ENCODE measurements at places on chromosomes 11 and 22.

GRCh38 chr11:115676206-115676605, 172.0 kb upstream of the CADM1 start:
- no peak for DNase-seq

DNA sequence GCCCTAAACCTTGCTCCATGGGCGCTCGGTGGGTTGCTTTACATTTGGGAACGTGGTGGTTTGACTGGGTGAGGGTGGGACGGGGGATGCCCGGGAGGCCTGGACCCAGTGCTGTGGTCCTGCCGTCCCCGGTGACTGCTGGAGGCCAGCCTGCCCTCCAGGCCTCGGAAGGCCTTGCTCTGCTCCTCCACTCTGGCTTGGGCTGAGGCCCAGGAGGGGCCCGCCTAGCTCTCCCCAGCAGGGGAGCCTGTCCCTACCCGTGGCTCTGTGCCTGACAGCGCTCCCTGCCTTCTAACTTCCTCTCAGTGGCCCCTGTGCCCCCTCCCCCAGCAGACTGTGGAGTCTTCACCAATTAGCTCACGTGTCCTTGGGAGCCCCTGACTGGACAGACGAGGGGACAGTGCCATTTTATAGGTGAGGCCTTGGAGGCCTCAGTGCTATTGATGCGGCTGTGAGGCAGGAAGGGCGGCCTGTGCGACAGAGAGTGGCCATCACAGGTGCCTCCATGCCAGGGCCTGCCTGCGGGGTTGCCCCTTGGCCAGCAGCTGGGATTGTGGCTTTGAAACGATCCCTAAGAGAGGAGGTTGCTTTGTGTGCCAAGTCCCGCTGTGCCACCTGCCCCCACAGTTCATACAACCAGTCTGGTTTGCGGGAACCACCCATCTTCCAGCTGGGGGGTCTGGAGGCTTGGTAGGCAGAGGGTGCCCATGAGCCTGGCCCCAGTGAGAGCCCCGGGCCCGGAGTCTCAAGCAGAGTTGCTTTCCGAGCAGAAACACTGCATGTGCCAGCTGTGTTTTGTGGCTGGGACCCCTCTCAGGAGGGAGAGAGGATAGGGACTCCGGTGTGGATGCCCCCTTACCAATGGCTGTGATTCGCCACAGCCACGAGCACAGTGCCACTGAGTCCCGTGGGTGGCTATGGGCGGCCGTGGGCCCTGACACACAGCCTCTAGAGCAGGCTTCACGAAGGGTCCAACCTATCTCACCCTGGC, 17.7 kb downstream of the TPCN2 start:
- no peak for DNase-seq

DNA sequence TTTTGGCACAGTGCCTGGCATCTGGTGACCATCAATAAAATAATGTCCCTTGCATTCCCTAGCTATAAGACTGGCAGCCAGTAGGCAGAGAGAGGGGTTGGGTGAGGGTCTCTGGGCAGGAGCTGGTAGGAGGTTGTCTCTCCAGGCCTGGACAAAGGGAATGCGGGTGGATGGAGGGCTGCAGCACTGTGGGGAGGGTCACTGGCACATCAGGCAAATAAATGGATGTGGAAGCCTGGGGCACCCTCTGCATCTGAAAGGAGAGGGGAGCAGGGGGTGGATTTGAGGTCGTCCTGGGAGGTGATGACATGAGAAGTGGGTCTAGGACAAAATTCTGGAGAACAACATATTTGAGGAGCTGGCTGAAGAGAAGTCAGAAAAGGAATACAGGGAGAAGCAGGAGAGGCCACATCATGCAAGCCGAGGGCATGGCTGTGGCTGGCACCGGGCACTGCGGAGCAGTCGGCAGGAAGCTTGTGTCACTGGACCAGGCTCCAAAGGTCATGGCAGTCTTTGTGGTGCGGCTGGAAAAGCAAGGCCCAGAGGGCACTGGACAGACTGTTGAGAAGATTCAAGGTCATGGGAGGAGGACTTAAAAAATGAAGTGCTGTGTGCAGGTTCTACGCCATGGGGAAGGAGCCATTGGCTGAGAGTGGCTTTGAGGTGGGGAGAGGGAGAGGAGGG, 36.5 kb upstream of the THY1 start:
- no peak for DNase-seq

DNA sequence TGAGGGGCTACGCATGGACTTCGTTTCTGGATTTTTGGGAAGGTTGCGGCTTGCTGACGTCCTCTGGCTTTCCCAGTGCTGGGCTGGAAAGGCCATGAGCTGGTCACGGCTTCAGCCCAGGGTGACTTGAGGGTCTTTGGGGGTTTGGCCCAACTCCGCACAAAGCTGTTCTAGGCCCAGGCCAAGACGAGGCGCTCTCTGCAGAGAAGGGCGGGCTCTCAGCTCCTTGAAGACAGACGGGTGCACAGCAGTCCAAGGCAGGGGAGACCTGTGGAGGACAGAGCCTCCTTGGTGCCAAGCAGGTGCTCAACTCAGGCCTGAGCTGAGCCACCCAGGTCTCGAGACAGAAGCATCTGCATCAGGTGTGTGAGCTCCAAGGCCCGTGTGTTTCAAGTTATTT, 1003.7 kb downstream of the BRD1 start:
- DNase-seq: no peak

- no peak for DNase-seq
Observed at GRCh38 chr22:32058656-32059260, 15.7 kb downstream of the SLC5A1 start.

GRCh38 chr22:25492841-25493734, 71.4 kb upstream of the GRK3 start:
- DNase-seq: no peak

GRCh38 chr22:30996462-30996861, 27.4 kb downstream of the TUG1 start:
- DNase-seq: no peak

GRCh38 chr11:29061452-29061851, 953.3 kb downstream of the METTL15 start:
- no peak for DNase-seq

- no peak for DNase-seq
Observed at GRCh38 chr11:3052109-3052479, 5.1 kb downstream of the CARS1 start.

DNA sequence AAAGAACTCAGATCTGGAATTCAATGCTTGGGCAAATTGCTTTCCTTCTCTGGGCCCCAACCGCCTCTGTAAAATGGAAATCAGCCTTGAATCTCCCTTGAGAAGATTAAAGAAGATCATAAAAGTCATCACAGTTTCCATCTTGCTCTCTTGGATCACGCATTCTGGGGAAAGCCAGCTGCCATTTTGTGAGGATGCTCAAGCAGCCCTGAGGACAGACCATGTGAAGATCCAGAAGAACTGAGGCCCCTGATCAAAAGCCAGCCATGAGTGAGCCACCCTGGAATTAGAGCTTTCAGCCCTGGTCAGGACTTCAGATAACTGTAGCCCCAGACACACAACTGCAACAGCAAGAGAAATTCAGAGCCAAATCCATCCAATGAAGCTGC, 229.3 kb downstream of the MN1 start:
- no peak for DNase-seq

GRCh38 chr11:20458905-20459632, 71.6 kb downstream of the PRMT3 start:
- no peak for DNase-seq

DNA sequence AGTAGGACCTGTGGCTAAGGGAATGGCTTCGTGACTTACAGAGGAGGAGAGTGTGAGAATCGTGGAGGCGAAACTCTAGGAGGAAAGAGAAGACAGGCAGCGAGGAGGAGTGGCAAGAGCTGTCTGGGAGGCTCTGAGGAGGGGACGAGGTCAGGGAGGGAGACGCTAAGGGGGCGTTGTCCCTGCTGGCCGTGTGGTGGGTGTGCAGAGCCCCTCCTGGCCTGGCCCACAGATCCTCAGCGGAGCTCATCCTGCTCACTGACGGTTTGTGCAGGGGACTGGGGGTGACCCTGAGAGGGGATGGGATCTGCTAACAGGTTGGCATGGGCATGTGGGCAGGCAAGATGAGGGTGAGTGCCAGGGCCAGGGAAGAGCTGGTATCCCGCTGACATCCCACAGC, 56.5 kb upstream of the PRR5 start:
- no peak for DNase-seq

- no peak for DNase-seq
Observed at GRCh38 chr11:71165771-71166170, 86.6 kb downstream of the SHANK2 start.

DNA sequence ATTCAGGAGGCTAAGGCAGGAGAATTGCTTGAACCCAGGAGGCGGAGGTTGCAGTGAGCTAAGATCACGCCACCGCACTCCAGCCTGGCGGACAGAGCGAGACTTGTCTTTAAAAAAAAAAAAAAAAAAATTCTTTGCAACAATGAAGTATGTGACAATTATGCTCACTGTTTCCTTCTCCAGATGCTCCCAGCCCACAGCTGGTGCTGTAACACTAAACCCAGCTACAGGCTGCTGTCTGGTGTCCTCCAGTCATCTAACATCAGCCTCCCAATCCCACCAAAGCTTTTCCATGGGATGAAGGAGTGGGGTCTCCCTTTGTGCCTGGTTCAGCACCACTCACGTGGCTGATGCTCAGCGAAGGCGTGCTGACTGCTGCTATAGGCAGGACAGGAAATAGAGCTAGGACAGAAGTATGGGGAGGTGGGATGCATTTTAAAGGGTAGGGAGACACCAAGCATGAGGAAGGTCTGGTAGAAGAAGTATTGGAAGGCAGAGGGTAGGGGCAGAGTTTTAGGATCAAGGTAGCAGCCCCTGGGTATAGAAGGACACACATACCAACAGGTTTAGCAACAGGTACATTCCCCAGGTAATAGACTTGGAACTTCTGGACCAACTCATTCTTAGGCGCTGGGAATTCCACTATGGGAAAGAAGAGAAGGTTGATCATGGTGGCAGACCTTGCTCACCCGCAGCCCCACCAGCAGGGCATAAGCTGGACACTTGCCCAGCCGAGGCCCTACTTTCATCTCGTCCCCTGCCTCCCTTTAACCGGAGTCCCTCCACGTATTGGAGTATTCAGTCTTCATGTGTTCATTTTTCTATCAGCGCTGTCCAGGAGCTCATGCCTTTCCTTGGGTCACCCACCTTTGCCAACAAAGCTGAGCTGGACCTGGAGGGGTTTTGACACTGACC, 10.4 kb downstream of the SMPD1 start:
- no peak for DNase-seq

- peak; percentile 24 for DNase-seq
Observed at GRCh38 chr11:122365610-122366360, 249.8 kb upstream of the BLID start.

- no peak for DNase-seq
Observed at GRCh38 chr11:47961383-47961782, 19.0 kb upstream of the PTPRJ start.

GRCh38 chr11:17277024-17277584, 565 bp downstream of the NUCB2 start:
- DNase-seq: peak; percentile 50

DNA sequence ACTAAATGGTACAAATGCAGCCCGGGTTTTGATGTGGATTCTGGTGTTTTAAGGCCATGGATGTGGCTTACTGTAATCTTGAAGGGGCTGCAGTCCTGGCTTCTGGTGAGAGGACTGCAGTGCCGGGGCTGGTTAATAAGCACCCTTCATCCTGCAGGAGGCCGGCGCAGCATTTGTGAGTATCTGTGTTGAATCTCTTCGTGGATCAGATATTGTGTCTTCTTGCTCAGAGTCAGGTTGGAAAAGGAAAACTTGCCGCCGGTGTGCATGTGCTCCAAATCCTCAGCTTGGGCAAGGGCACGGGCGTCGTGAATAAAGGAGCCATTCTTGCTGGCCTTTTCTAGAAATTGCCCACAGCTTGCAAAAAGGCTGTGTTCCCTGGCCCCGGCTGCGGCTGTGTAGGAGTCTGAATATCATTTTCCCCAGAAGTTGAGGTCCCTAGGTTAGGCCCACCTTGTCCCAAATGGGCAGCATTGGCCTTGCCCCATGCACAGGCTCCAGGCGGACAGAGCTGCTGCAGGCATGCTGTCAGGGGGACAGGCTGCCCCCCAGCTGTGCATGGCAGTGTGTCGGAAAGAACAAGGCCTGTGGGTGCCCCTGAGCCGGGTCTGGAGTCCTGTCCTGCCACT, 28.9 kb upstream of the PARVB start:
- no peak for DNase-seq

DNA sequence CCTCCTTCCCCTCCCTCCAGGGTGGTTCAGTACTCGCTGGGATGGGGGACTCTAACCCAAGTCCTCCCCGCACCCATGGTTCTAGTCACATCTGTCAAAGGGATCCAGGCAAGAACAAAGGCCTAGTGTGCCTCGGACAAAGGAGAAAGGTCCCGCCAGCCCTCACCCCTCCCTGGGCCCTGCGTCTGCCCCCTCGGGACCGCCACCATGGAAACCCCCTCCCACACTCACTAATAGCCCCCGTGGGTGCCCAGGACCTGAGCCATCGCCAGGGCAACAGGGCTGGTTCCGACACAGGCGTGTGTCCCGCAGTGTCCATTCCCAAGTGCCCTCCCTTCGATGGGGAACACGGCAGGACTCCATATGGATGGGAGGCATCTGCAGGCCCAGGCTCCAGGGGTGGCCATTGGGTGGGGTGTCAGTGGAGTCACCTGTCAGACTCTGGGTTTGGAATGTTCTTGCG, 5.1 kb upstream of the CARNS1 start:
- no peak for DNase-seq

- DNase-seq: no peak
Observed at GRCh38 chr22:20488946-20489345, 6.6 kb downstream of the KLHL22 start.

GRCh38 chr11:7516475-7516874, 2.7 kb downstream of the PPFIBP2 start:
- DNase-seq: no peak

- DNase-seq: peak; percentile 19
Observed at GRCh38 chr11:120835601-120836228, 188.2 kb upstream of the TBCEL start.

DNA sequence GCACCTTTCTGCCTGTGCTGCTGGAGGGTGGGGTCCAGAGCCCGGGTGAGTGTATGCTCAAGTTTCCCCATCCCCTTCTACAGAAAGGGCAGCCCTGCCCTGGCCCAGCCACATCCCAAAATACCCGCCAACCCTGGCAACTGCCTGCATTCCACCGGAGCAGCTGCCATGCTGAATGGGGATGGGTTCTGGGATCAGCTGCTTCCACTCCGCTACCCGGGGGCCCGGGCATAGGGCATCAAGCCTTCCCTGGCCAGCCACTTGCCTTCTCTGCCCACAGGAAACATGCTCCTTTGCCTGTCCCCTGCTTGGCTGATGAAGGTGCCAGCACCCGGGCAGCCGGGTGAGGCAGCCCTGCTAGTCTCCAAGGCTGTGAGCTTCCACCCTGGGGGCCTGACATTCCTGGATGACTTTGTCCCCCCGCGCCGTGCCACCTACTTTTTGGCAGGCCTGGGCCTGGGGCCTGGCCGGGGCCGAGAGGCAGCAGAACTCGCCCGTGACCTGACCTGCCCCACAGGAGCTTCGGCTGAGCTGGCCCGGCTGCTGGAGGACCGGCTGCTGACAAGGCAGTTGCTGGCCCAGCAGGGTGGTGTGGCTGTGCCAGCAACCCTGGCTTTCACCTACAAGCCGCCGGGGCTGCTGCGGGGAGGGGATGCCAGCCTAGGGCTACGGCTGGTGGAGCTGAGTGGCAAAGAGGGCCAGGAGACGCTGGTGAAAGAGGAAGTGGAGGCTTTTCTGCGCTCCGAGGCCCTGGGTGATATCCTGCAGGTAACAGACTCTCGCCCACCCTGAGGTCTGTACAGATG, 3.2 kb downstream of the CARNS1 start:
- DNase-seq: no peak
